Naive thymus-derived CD8-positive, alpha-beta T cell (primary cell): ENCODE measurements at places on chromosomes 2 and 18. TPM values are rescaled to one million over a fixed set of nuclear protein-coding genes. Genes with fewer than 3 reads are reported as not detected.

The RELCH gene
- 50.5 TPM for total RNA-seq

The KYNU gene
- total RNA-seq: 1.2 TPM

The IL18RAP gene
- total RNA-seq: 1.2 TPM

The TMEM37 gene
- total RNA-seq: 0.36 TPM

The CTLA4 gene
- total RNA-seq: 1.8 TPM

The ATF2 gene
- 62.8 TPM for total RNA-seq

- no peak for DNase-seq
Measured at GRCh38 chr2:201148434-201148990, 32.5 kb downstream of the CFLAR start.

GRCh38 chr2:63424329-63425078, 163.8 kb downstream of the WDPCP start:
- no peak for DNase-seq

DNA sequence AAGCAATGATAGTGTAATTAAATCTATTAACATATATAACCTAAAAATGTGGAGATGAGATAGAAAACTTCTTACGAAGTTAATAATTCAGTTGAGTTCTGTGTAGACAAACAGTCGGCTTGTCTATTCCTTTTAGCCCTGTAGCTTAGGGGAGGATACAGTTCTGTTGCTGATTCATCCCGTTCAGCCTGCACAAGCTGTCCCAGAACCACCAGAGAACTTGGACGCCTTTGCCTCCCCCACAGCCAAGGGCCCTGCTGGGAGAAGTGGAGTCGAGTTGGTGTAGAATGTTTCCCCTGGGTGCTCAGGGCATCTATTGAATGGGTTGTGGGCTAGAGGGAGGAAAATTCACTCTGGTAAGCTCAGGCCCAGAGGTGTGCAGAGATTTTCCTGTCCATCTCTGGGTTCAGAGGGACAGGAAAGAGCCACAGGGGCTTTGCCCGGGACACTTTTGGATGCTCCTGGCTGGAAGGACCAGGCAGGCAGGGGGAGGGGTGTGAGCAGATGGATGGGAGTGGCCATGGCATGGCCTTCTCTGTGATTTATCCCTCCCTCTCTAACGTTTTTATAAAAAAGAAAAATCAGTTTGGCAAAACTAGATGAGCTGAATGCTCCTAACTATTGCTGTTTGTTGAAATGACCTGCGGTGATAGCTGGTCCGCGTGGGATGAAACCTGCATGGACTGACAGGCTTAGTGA, 42.8 kb upstream of the GALR1 start:
- no peak for DNase-seq

DNA sequence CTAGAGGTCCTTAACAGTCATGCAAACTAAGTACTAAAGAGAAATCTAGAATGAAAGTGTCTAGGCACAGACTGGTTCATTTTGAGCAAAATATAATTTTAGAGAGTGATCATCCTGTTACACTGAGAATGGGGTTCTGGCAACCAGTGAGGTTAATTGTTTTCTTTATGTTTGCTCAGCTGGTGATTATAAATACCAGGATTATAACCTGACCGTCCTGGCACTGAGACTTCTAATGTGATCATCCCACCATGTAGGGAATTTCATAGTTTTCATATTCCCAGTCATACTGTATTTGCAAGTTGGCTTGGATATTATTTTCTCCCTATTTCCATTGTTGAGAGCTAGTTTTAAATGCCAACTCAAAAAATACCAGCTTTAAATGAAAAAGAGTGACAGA, 852.5 kb upstream of the LRATD1 start:
- DNase-seq: no peak

- no peak for DNase-seq
Measured at GRCh38 chr2:105055613-105056012, 17.7 kb downstream of the MRPS9 start.

DNA sequence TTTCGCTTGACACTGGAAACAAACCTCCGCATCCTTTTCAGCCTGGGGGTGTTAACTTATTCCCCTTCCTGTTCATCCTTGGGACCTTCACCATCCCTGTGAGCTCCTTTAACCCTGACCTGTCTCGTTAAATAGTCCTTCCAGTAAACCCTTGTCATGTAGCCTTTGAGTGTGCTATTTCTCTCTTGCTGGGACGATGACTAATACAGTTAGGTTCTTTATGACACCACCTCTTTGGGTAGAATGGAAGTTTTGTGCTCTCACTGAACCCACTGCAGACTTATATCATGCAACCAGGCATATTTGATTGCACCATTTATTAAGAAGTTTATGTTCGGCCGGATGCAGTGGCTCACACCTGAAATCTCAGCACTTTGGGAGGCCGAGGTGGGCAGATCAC, 40.5 kb upstream of the GAREM1 start:
- no peak for DNase-seq

DNA sequence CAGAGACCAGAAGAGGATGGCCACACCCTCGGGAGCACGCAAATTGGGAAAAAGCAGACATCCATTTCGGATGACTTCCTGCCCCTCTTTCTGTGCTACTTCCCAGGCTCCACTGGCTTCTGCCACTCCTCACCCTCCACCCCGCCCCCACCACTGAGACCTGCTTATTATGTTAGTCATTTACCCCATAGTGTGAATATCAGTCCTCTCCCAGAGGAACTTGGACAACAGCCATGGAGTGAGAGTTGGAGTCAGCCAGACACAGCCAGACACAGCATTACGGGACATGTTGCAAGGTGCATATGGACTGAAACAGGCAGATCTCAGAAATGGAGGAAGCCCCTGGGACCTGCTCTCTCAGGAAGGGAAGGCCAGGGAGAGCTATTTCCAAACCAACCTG, 51.8 kb downstream of the CTIF start:
- DNase-seq: no peak

DNA sequence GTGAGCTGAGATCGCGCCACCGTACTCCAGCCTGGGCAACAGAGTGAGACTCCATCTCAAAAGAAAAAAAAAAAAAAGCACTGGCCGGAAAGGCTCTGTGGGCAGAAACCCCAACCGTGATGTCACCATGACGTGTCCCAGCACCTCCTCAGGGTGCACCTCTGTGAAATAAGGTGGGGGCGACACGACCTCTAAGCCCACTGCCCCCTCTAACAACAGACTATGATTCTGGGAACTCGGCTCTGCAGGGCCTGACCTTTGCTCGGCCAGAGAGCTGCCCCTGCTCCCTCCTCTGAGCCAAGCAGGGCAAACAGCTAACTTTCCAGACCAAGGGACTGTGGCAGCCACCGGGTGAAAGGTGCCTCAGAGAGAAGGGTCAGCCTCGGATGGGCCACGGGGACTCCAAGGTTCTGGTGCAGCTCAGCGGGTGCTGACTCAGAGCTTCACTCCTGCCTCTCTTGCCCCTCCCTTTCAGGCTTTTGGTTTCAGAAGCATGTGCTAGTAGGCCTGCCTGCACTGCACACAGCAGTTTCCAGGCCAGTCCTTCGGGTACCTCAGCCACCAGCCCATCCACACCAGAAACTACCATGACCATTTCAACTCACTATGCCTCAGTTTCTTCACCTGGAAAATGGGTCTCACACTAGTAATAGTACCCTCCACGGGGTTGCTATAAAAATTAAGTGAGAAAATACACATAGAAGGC, 8.0 kb downstream of the TMBIM1 start:
- no peak for DNase-seq

GRCh38 chr2:151922845-151923666, 94.8 kb upstream of the ARL5A start:
- DNase-seq: no peak

DNA sequence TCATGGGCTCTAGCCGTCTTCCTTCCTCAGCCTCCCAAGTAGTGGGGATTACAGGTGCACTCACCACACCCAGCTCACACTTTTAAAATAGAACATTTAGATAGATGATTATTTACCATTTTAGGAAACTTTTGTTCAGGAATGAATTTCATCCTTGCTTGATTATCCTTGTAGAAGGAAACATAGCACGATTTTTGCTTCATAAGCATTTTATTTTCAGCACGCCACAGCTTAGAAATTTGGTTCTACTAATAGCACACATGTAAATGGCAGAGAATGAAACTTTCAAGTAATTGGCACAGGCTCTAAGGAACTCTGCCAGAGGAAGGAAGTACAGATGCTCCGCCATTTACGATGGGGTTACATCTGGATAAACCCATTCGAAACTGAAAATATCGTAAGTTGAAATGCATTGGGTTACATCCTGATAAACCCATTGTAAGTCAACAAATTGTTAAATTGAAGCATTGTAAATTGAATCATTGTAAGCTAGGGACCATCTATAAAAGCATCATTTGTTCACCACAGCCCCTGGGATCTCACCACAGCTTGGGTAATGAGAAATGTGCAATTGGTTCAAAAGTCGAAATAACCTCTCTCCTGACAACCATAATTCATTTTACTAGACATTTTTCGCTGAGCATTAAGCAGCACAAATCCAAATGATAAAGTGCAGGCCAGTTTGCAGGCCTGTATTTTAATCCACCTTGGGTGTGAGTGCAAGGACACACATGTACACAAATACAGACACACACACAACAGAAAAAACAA, 33.2 kb downstream of the FRZB start:
- no peak for DNase-seq

GRCh38 chr2:84450288-84451227, 8.5 kb downstream of the SUCLG1 start:
- no peak for DNase-seq

DNA sequence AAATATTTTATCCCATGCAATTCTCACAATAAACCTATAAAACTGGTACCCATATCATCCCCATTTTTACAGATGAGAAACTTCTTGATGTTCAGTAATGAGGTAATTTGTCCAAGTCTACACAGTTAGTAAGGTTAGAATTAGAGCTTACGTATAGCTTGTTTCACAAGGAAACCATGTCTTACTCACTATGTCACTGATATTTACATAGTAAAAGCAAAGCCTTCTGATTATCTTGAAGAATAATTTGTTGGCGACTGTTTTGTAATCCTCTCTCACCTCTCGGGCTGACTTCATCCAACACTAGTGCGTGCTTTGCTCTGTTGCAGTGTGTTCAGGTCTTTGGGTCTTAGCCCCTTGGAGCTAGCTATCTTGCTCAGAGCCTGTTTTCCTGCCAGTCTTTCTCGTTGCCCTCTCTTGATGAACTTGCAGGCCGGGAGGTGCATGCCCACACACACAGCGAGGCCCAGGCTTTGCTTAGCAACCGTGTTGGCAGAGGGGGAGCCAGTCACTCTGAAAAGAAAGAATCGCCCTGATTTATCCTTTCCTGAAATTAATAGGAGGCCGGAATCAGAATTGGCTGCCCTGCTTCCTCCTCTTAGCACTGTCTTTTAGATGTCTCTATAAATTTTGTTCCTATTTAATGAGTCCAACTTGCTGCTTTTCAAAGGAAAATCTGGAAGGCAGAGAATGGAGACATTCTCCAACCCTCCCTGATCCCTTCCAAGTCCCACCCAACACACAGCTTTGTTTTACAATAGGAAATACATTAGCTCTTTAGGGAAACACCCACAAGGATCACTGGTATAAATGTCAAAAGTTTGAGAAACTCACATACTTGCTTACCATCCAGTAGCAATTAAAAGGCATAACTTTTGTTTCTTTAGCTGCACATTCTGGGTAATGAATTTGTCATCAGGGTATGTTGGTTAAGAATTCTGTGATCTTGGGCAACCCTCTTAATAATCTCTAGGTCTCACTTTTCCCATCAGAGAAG, 97.6 kb upstream of the SEC11C start:
- no peak for DNase-seq

DNA sequence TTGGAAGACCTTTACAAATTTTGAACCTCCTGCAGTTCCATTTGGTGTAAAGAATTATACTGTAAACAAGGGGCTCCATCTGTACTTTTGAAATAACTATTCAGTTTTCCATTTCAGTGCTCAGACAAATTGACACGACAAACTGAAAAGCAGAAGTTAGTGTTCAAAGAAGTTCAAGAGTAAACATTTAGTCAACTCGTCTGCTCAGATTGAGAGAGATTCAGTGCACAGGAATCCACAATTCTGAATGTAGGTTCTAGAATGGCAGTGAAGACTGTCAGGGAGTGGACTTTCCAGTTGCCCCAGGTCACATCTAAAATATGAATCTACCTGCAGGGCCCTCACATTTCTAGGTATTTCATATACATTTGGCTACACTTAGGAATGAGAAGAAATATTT, 322.3 kb upstream of the TCF4 start:
- no peak for DNase-seq

DNA sequence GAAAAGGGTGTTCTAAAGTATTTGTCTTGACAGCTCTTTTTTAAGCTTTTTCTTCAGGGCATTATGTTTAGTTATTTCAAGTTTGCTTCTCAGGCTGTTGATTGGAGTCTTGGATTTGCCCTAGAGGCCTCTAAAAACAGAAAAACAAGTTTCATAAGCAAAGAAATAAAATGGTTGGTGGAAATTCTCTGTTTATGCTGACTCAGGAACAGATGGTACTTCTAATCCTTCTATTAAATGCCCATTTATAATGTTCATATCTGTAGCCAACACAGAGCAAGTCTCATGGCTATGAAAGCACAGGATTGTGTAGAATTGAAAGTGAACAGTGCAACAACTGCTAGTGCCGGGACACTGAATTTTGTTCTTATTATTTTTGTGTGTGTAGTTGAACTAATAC, 60.4 kb downstream of the KCNJ3 start:
- DNase-seq: no peak

DNA sequence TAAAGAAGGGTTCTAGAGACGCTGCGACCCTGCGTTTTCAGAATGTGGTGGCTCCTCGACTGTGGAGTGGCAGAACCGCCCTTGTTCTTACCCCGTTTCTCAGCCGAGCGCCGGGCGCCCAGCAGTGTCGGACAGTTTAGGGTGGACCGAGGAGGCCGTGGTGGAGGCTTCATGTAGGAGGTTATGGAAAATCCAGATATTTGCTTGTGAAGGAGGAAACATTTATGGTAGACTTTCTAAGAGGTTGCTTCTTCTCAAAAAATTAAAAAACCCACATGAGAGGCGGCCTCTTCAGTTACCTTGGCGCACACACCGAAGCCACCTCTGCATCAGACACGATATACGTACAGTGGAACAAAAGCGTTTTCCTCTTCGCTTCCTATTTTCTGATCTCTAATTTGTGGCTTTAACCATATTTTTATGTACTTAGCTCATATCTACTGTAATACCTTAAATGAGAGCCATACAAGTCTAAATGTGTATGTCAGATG, 120.8 kb downstream of the NFATC1 start:
- peak; percentile 59 for DNase-seq

DNA sequence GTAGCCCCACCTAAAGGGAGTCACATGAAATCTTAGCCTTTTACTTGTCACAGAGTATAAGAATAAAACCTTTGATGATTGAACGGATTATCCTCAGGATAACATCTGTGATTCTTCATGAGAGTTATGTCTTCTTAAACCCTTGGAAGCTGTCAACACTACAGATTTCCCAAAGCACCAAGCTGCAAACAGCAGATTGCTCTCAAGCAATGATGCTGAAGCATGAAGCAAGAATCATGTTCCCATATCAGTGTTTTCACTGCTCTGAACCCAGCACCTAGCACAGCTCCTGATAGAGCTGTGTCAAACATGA, 47.6 kb upstream of the CELF4 start:
- DNase-seq: no peak
